ENCODE measurements at places on chromosomes 11 and 22.

DNA sequence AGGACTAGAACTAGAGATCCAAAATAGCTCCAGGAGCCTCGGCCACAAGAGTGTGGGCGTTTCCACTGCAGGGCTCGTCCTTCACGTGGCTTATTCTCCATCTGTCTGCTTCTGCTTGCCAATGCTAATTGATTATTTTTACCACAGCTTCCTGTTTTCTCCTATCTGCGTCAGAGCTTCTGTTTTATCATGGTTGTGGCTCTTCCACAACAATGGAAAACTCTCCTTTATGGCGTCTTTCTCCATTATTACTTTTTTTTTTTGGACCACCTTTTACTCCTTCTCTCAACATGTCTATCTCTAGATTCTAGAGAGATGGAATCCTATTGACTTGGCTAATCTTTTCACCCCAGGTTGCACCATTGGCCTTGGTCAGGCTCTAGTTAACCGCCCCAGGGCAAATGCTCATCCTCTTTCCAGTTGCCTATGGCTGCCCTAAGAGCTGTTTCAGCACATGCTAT, 25.9 kb downstream of the CAT start:
- DNase-seq, result no peak

GRCh38 chr11:46947399-46948077, 11.0 kb downstream of the CSTPP1 start:
- no peak for DNase-seq

DNA sequence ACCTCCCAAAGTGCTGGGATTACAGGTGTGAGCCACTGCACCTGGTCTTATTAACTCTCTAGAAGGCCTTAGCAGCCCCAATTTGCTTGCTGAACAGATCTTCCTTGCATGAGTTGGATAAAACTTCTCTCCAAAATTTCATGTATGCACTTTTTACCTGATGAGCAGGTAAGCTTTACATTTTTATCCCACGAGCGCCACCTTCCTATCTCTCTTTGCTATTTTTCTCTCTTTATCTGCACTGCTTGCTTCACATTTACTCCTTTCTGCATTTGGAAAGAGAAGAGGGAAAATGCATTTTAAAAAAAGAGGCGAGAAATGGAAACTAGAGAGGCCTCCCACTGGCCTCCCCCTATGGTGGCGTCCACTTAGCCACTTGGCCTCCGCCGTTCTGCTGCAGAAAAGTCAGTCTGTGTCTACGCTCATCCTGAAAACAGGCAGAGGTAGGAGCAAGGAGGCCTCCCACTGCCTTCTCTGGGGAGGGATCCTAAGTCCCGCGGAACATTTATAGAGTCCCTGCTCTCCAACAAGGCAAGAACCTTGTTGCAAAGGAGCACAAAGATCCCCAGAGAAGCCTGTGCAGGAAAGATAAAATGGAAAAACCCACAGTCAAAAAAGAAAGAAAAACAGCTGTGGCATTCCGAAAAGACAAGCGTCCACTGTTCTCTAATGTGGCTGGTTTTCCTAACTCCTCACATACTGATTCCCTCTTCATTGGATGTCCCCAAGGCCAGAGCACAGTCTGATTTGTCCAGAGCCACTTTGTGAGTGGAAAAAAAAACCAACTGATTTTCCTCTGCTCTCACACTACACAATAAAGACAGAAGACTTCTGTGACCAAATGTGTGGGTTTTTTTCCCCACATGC, 62.2 kb upstream of the INCENP start:
- no peak for DNase-seq

GRCh38 chr22:21758091-21758864, 22.7 kb upstream of the YPEL1 start:
- no peak for DNase-seq

DNA sequence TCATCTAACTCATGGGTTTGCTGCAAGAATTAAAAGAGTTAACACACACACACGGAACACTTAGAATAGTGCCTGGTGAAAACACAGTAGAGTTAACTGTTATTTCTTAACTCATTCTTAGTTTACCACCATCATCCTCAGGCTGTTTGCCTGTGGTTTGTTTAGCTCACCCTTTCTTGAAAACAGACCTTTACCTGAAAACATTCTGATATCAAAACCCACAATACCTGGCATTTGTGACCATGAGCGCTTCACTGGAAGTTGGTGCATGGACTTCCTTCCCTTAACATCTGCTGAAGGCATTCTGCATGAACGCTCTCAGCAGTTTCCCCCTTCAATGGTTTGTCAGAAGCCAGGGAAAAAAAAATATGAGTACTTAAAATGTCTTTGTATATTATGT, 256.0 kb downstream of the ETS1 start:
- DNase-seq, result no peak

- no peak for DNase-seq
These were observed 2.0 kb upstream of the JAML start for GRCh38 chr11:118226781-118227180.

- DNase-seq, result no peak
These were observed 89.4 kb downstream of the PPP6R3 start for GRCh38 chr11:68549789-68550484.

DNA sequence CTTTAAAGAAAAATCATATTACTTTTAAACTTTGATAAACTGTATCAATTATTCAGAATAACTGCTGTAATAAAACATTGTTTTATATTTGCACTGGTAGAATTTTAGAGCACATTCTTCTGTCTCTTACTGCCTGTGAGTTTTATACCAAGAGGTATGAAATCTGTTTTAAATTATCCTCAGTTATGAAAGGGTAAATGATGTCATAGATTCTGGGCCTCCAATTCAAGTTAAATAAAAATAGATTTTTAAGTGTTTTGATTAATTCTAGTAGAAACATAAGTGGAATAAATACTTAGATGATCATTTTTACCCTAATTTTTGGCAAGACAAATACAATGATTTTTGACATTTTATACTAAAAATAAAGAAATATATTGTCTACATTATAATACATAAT, 93.0 kb downstream of the GUCY1A2 start:
- no peak for DNase-seq

- no peak for DNase-seq
These were observed 24.6 kb downstream of the MS4A10 start for GRCh38 chr11:60809691-60810090.

DNA sequence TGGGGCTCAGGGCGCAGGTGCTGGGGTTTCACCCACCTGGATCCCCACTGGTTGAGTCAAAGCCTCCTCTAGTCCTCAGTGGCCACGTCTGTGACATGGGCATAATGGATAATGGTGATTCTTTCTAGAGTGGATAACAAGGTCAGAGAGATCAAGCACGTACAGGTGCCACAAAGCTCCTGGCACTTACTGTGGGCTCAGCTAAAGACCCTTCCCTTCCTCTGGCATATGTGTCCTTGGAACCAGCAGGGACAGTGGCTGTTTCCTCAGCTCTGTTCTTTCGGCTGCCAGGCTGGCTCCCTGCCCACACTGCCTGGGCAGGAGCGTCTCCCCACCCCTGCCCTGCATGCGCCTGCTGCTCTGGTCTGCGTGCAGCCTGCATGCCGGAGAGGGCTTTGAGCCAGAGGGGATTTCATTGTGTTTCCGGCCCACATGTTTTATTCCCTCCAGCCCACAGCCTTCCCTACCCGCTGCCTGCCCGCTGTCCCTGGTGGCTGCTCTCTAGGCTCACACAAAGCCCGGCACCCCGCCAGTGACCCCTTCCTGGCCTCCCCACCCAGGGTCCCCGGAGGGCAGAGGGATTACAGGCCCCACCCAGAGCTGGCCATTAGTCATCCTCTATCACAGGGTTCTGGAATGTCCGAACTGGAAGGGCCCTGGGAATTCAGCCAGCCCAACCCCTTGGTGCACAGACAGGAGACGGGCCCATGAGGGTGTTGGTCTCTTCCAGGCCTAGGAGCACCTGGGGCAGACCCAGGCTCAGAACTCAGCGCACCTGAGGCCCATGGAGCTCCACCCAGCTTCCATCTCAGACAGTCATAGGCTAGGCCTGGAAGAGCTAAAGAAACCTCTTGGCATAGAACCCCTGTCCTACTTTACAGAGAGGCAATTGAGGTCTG, 55.3 kb upstream of the GCAT start:
- DNase-seq, result peak; percentile 59

- no peak for DNase-seq
These were observed 217.7 kb upstream of the CTSC start for GRCh38 chr11:88555018-88555828.

GRCh38 chr22:19993926-19994325, 22.7 kb downstream of the ARVCF start:
- no peak for DNase-seq

GRCh38 chr11:104369761-104370160, 205.8 kb upstream of the PDGFD start:
- no peak for DNase-seq

- no peak for DNase-seq
These were observed 3.7 kb downstream of the ASPHD2 start for GRCh38 chr22:26432619-26433311.

DNA sequence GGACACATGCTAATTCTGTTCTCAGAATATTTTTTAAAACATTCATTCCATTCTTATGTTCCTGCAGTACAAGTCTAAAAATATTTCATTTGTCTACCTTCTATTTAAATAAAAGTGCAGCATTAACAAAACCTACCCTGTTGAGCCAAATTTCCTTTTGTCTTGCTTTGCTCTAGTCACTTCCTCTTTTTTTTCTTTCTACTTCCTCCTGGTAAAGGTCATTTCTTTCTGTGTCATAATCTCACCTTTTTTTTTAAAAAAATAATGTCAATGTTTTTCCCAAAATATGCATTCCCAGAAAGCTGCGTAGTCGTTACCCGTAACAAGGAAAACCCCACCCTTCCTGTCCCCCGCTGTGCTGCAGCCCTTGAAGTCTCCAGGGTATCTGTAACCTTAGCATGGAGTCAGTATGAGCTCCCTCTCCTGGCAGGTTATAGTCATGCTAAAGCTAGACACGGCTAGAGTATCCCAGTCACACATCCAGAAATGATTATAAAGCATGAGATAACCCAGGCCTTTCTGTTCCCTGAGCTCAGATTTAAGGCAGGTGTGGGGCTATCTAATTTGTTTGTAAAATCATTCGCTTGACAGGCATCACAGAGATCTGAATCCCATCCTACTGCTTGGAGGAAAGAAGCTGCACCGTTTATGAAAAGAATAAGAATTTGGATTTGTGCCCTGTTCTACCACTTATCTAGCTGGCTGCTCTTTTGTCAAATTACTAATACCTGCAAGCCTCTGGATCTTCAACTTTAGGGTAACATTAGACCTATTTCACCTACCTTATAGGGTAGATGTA, 51.1 kb upstream of the EED start:
- peak; percentile 43 for DNase-seq

DNA sequence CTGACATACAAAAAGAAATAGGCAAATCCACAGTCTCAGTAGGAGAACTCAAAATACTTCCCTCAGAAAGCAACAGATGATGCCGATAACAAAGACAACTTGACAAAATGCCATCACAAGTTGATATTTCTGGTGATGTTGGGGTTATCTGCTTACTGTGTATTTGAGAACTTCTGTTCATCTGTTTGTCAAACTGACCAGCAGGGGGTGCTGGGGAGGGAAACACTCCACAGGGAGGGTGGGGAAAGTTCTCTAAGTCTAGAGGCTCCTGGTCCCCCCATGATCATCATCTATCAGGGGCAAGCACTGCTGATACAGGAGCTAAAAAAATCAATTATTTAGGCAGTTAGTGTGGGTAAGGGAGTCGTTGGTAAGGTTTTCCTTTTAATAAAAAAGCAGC, 19.2 kb downstream of the GLYATL1 start:
- DNase-seq, result no peak

GRCh38 chr22:37161443-37161842, 11.7 kb upstream of the IL2RB start:
- DNase-seq, result no peak

DNA sequence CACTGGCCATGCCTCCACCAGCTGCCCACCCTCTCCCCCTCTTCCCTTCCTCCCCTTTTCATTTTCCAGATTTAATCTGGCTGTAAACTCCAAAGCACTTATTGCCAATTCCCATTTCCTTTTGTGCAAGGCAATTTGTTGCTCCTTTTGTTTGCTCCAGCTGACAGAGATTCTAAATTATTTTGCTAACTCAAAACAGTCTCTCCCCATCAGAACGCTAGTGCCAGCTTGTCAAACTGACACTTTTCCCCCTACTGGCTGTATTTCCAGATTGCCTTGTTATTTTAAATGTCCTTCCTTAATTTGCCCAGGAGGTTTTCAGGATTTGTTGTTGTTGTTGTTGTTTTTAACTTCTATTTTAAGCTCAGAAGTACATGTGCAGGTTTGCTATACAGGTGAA, 57.0 kb upstream of the PAK1 start:
- DNase-seq, result no peak

GRCh38 chr11:16598906-16599305, 139.5 kb upstream of the C11orf58 start:
- no peak for DNase-seq

DNA sequence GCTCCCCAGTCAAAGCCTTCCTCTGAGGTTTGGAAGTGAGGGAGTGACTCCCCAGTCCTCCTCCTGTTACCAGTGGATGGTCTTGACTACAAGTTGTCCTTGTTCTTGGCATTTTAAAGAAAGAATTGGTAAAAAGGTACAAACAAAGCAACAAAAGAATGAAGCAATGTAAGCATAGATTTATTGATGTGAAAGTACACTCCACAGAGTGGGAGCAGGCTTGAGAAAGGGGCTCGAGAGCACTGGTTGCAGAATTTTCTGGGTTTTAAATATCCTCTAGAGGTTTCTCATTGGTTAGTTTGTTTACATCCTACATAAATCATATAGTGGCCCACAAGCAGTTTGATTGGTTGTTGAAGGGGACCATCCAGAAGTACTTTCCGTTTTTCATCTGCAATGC, 22.7 kb upstream of the GLYATL1 start:
- no peak for DNase-seq

GRCh38 chr11:67352546-67353316, 615 bp downstream of the POLD4 start:
- DNase-seq, result no peak

- DNase-seq, result no peak
These were observed 3.0 kb downstream of the SAC3D1 start for GRCh38 chr11:65043881-65044501.

- DNase-seq, result no peak
These were observed 127.9 kb upstream of the NECTIN1 start for GRCh38 chr11:119856681-119857485.

DNA sequence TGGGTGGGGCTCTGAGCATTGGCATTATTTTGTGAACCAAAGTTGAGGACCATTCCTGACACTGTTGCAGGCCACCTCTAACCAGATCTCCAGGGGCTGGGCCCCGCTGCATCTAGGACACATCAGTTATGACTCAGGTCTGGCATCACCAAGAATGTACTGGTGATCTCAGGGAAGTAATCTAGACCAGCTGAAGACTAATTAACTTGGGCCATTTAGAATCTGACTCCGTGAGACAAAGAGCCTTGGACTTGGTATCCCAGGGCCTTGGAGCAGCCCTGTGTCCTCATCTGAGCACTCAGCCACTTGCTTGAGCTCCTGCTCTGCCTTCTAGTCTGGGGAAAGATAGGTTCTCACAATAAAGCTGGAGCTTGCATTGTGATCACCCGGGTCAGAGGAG, 200.6 kb downstream of the KIRREL3 start:
- DNase-seq, result no peak

- DNase-seq, result no peak
These were observed 66.8 kb downstream of the CYB5R2 start for GRCh38 chr11:7606496-7606895.

GRCh38 chr11:133843454-133843987, 1.8 kb downstream of the SPATA19 start:
- no peak for DNase-seq

Measured in mesothelial cell of epicardium (in vitro differentiated cells).